ENCODE measurements at places on chromosomes 5 and 9.

DNA sequence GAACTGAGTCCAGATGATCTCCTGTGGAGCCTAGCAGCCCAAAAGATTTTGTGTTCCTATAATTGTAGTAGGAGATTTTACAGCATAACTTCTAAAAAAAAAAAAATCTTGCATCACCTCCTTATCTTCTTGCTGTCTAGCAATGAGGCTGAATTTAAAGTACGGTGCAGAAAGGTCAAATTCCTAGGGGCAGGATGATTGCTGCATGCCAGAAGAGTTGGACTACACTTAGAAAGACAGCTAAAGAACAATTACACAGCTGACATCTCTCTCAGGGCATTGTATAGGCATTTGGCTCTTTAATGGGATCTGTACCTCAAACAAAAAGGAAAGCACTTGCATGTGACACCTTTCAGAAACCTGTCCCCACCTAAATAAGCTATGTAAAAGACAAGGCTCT lies 443.2 kb downstream of the HCN1 start:
- no peak for DNase-seq

DNA sequence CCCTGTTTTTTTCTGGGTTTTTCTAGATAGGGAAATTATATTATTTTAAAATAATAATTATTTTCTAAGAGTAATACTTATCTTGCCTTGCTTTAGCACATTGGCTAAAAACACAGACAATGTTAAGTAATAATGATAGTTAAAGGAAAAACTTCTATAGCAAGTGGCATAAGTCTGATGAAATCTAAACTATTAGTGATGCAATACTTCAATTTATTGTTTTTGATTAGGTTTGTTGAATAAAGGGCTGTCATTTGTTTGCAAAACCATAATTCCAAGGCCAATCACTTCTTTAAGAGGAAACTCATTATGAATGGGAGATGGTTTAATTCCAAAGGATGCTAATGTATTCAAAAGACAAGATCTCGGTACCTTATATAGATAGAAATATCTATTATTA lies 293.8 kb upstream of the FBXL7 start:
- no peak for DNase-seq

- no peak for DNase-seq
These were observed 5.4 kb downstream of the IGIP start for GRCh38 chr5:140130949-140131733.

GRCh38 chr9:116087751-116088194 lies 65.8 kb upstream of the PAPPA start:
- no peak for DNase-seq

GRCh38 chr9:137376386-137376785 lies 46.6 kb downstream of the EXD3 start:
- DNase-seq = no peak

DNA sequence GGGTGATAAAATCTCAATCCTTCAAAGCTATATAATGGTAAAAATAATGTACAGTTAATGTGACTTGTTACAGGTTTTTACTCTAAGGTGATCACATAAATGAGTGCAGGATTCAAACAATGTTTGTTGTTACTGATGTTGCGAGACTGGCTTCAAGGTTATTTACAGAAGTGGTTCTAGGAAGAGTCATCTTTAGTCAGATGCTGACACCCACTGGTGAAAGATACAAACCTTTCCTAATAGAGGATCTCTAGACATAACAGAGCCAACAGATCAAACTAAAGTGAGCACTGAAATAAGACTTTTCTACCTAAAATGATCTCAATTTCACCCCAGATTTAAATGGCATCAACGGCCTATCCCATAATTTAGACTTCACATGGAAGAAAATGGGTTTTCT lies 20.2 kb downstream of the ARSB start:
- DNase-seq = no peak

GRCh38 chr9:92187390-92187789 lies 72.2 kb upstream of the SPTLC1 start:
- no peak for DNase-seq

- DNase-seq = no peak
These were observed 75.7 kb upstream of the SNX2 start for GRCh38 chr5:122699201-122699600.

GRCh38 chr5:78534148-78534904 lies 114.2 kb downstream of the LHFPL2 start:
- no peak for DNase-seq

GRCh38 chr5:1479581-1480188 lies 34.4 kb upstream of the SLC6A3 start:
- DNase-seq = peak; percentile 19

DNA sequence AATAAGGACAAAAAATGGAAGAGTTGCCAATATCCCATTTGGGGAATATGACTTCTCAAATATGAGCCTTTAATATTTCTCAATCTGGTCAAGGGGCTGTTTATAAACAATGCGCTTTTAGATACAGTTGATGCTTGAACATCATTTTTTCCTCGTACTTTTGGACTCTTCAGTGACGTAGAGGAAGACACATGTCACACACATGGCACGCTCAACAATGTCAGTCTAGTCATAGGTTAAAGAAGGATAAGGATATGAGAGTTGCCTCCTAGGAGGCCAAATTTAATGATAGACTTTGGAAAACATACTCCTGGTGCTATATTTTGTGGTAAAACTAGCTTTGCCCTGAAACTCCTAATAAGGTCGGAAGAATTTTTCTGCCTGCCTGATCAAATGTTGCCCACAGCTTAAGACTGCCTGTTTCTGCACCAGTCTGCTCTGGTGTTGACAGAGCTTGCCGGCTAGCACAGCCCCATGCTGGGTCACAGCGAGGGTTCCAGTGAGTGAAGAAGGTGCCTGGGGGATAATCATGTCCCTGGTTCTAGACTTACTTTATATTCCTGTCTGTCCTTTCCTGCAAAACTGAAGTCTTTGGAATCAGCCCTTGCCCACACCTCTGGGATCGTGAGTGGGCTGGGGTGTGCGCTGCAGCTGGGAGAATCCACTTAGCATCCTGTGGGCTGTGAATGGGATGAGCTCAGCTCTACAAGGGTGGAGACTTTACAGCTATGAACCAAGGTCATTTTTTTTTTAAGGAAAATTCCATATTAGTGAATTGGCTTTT lies 230.8 kb upstream of the IRX4 start:
- no peak for DNase-seq

GRCh38 chr9:16241231-16241630 lies 629.2 kb downstream of the BNC2 start:
- DNase-seq = no peak

DNA sequence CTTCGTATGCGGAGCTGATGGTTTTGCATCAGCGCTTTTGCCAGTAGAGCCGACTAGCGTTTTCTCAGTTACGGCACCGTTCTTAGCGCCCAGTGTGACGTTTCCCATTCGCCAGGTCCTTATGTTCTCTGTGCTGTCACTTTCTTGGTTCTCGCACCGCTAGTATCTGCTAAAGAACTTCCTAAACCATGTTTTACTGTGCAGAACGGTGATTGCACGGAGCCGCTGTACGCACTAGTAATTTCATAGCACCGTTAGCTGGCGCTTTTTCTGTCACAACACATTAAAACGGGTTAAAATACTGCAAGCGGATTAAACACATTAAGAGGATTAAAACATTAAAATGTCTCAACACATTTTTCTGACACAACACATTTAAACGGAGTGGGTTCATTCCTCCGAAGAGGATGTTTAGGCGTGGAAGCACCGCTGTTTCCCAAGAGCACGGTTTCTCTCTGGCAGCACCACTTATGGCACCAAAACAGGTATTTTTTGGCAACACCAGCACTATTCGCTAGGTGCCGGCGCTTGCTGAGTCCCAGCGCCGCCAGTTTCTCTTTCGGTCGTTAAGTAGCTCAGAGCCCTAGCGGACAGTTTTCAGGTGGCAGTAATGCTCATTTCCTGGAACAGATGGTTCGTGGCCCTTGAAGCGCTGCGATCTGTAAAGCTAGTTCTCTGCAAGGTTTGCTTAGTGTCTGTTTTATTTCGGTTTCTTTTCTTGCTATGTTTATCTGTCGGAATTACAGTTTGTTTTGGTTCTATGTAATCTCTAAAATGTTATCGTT lies 20.3 kb downstream of the ANXA2R start:
- DNase-seq = peak; percentile 91

DNA sequence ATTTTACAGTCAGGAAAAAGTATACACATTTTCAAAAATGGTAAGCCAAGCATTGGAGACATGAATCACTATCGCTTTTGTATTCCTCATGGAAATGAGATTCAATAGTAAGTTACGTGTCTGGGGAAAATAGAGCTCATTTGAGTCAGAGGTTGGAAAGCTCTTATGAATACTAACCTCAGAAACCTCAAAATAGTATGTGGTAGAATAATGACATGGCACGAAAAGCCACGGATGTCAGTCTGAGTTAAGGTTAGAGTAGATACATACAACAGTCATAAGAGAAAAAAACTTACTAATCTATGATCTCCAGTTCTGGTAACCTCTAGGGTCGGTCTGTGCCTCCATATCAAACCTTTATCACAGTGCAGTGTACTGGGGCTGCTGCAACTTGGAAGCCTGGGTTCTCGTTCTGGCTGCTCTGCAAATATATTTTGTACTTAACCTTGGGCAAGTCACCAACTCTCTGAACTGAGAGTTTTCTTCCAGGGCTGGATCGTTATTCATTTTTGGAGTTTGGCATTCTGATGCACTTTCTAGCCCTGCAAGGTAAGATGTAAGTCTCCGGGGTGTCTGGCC lies 31.8 kb downstream of the MAP1B start:
- DNase-seq = peak; percentile 70

DNA sequence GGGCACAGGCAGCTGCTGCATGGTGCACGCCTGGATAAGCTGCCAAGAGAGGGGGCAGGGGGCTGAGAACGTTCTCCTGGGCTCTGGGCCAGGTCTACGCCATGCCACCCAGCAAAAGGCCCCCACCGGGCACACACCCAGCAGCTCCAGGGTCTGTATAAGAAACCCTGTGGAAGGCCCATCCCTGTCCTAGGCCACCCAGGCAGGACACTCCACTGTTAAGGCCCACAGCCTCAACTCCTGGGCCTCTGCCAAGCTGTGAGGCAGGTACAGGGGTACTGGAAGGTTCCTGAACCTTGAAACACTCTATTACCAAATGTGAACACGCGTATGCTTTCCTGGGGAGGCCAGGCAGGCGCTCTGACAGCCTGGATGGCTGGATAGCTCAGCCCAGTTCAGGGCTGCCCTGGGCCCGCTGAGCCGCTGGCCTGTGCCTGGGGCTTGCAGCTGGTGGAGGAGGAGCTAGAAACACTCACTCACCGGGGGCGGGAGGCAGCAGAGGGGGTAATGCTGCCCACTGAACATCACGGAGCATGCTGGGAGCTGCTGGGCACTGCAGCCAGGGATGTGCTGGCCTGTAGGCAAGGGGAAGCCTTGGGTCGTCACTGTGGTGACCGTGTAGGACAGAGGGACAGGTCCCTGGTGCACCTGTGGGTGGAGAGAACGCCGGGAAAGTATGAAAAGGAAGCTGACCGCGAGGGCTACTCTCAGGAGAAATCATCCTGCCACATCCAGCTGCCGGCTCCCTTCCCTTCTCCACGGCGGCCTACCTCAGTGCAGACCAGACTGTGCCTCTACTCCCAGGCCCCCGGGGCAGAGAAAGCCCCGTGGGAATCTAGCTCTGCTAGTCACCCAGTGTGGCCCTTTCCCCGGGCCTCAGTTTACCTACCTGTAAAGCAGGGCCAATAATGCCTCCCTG lies 6.0 kb downstream of the RNF44 start:
- no peak for DNase-seq

DNA sequence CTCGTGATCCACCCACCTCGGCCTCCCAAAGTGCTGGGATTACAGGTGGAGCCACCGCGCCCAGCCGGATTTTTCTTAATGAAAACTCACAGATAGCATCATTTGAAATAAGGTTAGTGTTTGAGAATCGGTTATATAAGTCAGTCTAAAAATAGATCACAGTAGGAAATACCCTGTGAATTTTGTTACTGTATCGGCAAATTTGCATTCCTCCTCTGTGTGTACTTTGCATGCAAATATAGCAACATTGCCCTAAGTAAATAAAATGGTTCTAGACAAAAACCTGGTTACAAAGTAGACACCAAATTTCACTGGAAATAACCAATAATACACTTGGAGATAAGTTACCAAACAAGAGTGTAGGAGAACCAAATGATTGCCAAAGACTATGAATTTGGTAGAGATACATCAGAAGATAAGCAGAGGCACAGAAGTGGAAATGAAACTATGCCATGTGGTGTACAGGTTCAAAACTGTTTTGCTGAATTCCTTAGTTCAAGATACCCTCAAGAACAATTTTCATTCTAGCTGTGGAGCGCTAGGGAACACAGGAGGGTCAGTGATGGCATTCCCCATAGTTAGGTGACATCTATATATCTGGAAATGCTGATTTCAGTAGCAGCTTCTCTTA lies 58.1 kb downstream of the ICE1 start:
- DNase-seq = no peak

DNA sequence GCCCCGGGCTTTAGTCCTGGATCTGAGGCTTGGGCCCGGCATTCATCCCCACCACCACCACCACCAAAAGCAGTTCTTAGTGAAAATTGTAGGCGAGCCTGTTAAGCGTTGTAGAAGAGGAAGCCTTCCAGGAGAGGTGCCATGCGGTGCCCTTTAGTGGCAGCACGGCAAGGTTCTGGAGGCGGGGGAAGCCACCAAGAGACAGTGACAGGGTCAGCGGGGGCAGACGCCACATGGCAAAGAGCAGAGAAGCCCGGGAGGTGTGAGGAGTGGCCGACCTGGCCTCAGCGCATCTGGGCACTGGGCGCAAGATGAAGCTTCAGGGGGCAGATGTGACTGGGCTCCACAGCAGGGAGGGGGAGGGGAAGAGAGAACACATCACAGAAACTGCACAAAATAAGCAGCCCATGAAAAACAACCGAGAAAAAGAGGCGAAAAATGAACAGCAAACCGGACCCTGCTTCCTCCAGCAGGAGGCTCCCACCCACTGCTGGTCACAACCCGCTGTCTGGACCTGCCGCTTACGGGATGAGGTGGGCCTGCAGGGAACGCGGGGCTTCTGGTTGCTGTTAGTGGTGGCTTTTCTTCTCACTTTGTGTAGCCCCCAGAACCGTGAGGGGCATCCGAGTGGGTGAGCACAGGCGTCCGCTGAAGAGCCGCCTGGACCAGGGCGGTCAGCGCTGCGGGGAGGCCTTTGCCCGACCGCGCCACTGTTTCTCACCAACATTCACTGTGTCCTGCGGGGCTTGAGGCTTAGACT lies 4.3 kb downstream of the LRRC14B start:
- no peak for DNase-seq

DNA sequence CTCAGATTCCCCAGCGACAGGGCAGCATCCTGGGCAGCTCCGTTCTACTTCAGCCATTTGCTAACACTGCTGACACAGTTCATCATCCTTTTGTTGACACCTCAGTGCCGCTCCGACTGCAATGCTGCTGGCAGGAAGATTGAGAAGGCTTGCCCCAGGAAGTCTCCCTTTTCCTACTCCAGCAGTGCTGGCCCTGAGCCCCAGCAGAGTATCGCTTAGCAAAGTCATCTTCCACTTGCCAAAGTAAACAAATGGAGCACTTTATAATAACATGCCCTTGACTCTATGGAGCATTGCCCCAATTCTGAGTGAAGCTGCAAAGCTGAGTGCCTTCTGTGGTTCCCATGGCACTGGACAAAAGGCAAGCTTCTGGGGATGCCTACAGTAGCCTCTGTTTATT lies 32.2 kb downstream of the PRLR start:
- no peak for DNase-seq

Data from activated CD4-positive, alpha-beta T cell treated with anti-CD3 and anti-CD28 coated beads, Interleukin-2, Interleukin-4, amounts not matched to agents 100 ng/mL and 50 ng/mL, durations not matched to agents 16 hours and 8 hours (primary cell).